ENCODE measurements at places on chromosomes 11 and 22.
A peak's percentile ranks its signal among the peaks of the same experiment; 100 is the strongest.

- no peak for DNase-seq
These were observed 121.6 kb downstream of the LDLRAD3 start for GRCh38 chr11:36065436-36065835.

DNA sequence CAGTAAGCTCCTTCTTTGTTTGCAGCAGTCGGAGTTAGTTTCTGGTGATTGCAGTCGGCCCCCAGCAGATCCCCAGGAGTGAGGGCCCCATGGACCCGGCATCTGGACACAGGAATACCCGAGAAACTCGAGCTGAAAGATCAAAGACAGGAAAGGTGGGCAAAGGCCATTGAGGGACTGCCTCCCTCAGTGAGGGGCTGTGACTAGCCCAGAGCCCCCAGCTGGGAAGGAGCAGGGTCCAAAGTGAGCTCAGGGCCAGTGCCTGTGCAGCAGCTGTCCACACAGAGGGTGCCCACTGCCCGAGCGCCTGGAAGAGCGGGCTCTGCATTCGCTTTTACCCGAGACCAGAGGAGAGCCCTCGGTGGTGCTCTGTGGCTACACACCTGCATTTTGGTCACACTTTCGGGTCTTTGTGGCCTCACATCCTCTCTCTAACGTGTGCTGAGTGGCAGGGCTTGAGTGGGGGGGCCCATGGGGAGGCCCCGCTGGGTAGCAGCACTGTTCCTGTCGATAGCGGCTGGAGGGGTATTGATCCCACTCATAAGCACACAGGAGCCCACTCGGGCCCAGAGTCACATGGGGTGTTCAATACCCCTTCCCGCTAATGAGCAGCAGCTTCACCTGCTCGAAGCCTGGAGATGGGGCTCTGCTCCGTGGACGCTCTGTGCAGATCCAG is 532.9 kb downstream of the TBC1D22A start:
- DNase-seq = no peak

- no peak for DNase-seq
These were observed 198.4 kb downstream of the MAML2 start for GRCh38 chr11:96144553-96144952.

- DNase-seq = no peak
These were observed 153.8 kb upstream of the E2F8 start for GRCh38 chr11:19394525-19395016.

GRCh38 chr22:48096851-48097665 is 1334.6 kb downstream of the TBC1D22A start:
- no peak for DNase-seq

DNA sequence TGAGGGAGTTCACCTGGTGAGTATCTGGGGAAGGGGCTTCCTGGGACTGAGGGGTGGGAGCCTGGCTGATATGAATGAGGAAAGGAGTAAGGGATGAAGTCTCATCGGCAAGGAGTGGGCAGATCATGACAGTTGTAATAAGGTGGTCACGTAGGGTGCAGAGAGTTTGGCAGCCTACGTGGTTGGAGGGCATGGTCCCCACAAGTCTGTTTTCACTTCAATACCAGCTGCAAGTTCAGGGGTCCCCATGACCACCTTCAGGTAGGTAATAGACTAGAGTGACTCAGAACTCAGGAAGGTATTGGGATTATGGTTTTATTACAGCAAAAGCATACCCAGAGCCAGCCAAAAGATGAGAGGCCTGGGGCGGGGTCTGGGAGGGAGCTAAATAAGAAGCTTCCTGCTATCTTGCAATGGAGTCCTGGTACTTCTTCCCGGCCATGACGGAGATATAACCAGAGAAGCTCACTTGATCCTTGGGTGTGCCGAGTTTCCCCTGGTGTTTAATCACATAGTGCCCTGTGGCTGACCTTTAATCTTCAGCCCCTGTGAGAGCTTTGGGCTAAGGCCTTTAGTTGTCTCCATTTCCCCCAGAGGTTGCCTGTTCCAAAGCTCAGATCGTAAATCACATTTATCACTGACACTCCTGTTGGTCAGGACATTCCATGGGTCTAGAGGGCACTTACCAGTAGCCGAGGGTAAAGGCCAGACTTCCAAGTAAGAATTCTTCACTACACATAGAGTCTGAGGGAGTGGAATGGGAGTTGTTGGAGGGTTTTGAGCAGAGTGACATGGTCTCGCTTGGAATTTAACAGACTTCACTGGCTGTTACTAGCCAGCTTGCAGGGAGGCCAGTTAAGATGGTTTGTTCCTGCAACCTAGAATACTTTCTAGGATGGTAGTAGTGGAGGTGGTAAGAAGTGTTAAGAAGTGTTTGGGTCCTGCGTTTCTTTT is 9.1 kb downstream of the SLC3A2 start:
- DNase-seq = peak; percentile 81
